ENCODE measurements at places on chromosomes 2 and 18. TPM values are rescaled to one million over a fixed set of nuclear protein-coding genes. Genes with fewer than 3 reads are reported as not detected.

GRCh38 chr18:37567061-37567993 is 1.7 kb upstream of the CELF4 start:
- no peak overlapping the region for H3K27ac ChIP-seq
- no peaks in the 10 kb centered on the region for H3K36me3 ChIP-seq
- no peak for DNase-seq
- peaks cover 4% of the 10 kb centered on the region for H3K4me1 ChIP-seq

DNA sequence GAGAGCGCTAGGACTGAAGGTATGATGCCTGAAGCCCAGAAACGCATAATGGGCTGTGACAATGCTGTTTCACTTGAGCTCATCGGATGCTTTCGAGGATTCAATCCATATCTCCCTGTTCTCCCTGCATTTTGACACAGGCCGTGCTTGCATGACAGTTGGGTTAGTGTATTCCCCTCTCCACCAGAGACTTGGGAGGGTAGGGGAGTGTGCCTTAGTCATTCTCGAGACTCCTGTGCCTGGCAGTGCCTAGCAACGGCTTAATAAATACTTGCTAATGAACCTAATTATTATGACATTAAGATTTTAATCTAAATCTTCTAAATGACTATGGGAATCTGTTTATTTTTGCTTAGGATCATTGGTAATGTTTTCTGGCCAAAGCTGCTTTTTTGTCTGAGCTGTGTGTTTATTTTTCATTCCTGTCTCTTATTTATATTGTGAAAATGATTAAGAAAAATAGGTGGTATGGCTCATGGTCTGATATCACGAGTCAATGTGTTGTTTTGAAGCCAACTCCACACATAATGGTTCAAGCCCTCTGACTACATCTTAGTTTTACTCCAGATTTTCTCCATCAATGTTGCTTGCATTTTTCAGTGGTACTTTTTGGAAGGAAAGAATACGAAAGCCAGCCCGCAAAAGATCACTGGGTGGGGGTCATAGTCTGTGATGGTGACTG is 61.3 kb downstream of the NEDD4L start:
- no peaks in the 10 kb centered on the region for H3K36me3 ChIP-seq
- H3K27ac ChIP-seq: no peak overlapping the region
- DNase-seq: no peak
- H3K4me1 ChIP-seq: no peaks in the 10 kb centered on the region
- H3K27me3 ChIP-seq: peaks cover 26% of the 10 kb centered on the region

GRCh38 chr2:128012698-128013097 is 15.2 kb downstream of the SAP130 start:
- H3K36me3 ChIP-seq: peaks cover 66% of the 10 kb centered on the region
- H3K4me1 ChIP-seq: no peaks in the 10 kb centered on the region
- no peak overlapping the region for H3K27ac ChIP-seq
- no peak overlapping the region for H3K4me3 ChIP-seq
- DNase-seq: no peak

DNA sequence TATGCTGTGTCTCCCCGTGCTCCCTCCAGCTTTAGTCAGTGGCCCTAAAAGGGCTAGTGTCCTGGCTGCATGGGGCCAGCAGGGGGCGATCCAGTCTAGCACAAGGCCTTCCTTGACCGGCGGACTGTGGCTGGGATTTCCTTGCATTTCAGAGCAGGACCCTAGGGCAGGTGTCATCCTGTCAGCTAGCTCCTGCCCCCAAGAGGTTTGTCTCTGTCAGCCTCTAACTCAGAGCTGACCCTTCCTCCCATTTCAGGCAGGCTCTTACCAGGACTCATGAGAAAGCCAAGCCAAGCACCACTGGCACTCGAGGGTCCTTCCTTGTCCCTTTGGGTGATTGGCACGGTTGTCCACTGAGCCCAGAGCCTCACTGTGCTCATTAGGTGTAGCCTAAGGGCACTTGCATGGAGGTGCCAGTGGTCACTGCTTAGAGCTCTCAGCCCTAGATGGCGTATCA is 140.3 kb downstream of the RPIA start:
- DNase-seq: peak; percentile 66
- no peaks in the 10 kb centered on the region for H3K36me3 ChIP-seq
- H3K4me3 ChIP-seq: no peak overlapping the region
- H3K27me3 ChIP-seq: peaks cover 7% of the 10 kb centered on the region
- no peak overlapping the region for H3K27ac ChIP-seq

DNA sequence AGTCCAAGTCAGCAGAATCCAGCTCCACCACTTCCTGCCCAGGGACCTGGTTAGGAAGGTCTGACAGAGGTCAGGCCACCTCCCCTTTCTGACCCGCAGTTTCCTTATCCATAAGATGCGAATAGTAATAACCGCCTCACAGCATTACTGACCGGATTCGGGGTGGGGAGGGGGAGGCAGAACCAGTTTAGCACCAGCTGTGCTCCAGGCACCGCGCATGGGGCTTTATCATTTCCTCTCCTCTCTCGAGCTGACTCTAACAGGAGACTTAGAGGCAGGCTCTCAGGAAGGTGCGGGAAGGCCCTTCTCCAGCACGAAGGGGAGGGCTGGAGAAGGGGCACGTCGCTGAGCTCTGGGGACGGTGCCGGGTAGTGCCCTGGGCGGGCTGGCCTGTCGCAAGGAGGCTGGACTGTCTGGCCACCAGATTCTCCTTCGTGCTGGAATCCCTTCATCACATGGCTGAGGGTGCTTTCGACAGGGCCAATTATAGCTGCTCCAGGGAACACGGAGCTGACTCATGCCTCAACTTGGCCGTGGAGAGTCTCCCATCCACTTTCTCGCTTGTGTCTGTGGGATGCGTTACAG is 5.7 kb downstream of the EHD3 start:
- no peak for DNase-seq
- no peak overlapping the region for H3K4me3 ChIP-seq
- H3K36me3 ChIP-seq: no peaks in the 10 kb centered on the region
- H3K27ac ChIP-seq: no peak overlapping the region
- H3K27me3 ChIP-seq: no peaks in the 10 kb centered on the region

- no peaks in the 10 kb centered on the region for H3K27me3 ChIP-seq
- no peak for DNase-seq
- peaks cover 47% of the 10 kb centered on the region for H3K4me1 ChIP-seq
Observed at GRCh38 chr2:190972846-190973245, 41.1 kb downstream of the STAT1 start.

GRCh38 chr2:84231478-84231877 is 227.6 kb downstream of the SUCLG1 start:
- no peaks in the 10 kb centered on the region for H3K4me1 ChIP-seq
- H3K36me3 ChIP-seq: no peaks in the 10 kb centered on the region
- no peak overlapping the region for H3K27ac ChIP-seq
- H3K27me3 ChIP-seq: peaks cover 2% of the 10 kb centered on the region

DNA sequence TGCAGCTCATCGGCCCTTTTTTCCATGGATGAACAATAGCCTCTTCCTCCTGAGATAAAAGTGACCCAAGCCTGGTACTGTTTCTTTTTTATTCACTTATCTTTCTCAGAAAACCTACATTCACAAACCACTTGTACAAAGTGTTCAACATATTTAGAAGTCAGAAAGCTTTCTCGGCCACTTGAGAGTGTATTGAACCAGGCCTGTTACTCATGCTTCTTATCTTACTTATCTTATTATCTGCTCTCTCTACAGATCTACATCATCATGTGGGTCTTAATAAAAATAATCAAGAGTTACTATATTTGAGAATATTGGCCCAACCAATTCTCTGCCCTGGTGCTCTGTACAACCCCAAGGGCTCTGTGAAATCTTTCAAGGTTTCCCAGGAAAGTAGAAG is 242.1 kb downstream of the MREG start:
- H3K27me3 ChIP-seq: peaks cover 14% of the 10 kb centered on the region
- no peaks in the 10 kb centered on the region for H3K36me3 ChIP-seq
- no peak overlapping the region for H3K4me3 ChIP-seq
- no peaks in the 10 kb centered on the region for H3K4me1 ChIP-seq

The REG1B gene
- not detected for total RNA-seq

DNA sequence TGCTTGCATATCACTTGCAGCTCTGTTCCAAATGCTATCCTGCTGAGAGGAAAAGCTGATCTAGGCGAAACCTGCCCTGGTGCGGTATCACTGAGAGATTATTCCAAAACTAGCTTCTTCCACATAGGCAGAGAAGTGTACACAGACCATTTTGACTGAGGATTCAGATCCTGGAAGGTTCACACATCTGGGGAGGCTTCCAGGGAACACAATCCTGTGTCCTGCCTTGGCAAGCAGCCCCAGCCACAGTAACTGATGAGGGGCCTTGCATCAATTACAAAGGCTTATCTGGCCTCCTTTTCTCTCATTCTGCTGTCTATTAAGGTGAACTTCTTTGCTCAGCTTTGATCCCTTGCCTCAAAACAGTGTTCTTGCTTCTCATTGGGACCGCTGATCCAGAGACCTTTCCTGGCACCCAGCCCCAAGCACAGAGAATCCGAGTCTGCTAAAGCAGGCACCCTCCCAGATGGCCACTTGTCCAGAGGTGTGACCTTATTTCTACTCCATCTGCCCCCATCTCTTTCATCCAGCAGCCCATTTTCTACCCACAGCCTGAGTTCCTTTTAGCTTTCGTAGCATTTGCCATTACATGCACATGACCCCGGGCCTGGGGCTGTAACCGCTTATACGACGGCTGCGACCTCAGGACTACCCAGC is 52.3 kb upstream of the ZFP36L2 start:
- no peak overlapping the region for H3K27ac ChIP-seq
- no peak for DNase-seq
- no peaks in the 10 kb centered on the region for H3K27me3 ChIP-seq
- peaks cover 34% of the 10 kb centered on the region for H3K36me3 ChIP-seq
- peaks cover 5% of the 10 kb centered on the region for H3K4me1 ChIP-seq

DNA sequence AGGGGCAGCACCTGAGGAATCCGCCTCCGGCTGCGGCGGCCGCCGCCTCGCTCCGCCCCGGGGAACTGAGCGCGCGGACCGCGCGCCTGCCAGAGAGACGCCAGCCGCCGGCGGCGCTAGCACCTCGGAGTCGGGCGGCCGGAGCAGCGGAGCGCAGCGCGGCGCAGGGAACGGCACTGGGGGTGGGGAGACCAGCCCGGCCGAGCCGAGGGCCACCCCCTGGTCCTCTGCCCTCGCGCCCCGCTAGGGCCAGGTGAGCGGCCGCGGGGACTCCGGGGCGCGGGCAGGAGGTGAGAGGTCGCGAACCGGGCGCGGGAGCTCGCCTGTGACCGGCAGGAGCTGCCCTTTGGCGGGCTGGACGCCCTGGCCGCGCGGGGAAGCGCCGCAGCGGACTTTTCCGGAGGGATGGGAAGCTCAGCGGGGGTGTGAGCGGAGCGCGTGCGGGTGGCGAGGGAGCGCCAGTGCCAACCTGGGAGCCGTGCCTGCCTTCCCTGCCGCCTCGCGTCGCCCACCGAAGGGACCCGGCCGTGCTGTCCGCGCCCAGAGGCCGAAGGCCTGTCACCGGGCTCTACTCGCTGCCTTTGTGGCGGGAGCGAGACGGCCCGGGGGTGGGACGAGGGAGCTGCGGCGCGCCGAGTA is at the start of gene GREB1L:
TSS of gene GREB1L (plus strand) at position 92 of the 639 bp plus-strand sequence. CDS start 141,287 bp downstream, outside the sequence.
- DNase-seq: peak; percentile 24
- H3K36me3 ChIP-seq: no peaks in the 10 kb centered on the region
- peaks cover 8% of the 10 kb centered on the region for H3K4me1 ChIP-seq
- no peak within 1 kb of the TSS for H3K4me3 ChIP-seq

GRCh38 chr2:233400961-233401360 is 46.7 kb downstream of the DGKD start:
- no peak for DNase-seq
- H3K36me3 ChIP-seq: peaks cover 44% of the 10 kb centered on the region
- H3K27ac ChIP-seq: peak overlapping the region; percentile 86
- H3K4me3 ChIP-seq: peak overlapping the region; percentile 70
- H3K27me3 ChIP-seq: no peaks in the 10 kb centered on the region

DNA sequence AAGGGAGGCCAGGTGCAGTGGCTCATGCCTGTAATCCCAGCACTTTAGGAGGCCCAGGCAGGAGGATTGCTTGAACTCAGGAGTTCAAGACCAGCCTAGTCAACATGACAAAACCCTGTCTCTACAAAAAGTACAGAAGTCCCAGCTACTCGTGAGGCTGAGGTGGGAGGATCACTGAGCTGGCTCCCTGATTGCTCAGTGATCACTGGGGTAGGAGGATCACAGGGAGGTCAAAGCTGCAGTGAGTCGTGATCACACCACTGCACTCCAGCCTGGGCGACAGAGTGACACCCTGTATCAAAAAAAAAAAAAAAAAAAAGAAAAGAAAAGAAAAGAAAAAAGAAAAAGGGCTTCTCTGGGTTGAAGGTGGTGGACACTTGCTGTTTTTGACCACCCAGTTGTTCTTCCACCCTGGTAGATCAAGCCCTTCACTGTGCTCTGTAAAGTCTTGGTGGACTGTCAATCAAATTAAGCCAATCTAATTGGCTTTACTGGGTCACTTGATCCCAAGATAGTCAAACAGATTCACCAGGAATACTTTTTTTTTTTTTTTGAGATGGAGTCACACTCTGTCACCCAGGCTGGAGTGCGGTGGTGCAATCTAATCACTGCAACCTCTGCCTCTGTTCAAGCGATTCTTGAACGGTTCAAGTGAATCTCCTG is 191.6 kb downstream of the AGPS start:
- peaks cover 2% of the 10 kb centered on the region for H3K27me3 ChIP-seq
- H3K36me3 ChIP-seq: no peaks in the 10 kb centered on the region
- H3K27ac ChIP-seq: no peak overlapping the region
- no peaks in the 10 kb centered on the region for H3K4me1 ChIP-seq
- DNase-seq: no peak
- no peak overlapping the region for H3K4me3 ChIP-seq

DNA sequence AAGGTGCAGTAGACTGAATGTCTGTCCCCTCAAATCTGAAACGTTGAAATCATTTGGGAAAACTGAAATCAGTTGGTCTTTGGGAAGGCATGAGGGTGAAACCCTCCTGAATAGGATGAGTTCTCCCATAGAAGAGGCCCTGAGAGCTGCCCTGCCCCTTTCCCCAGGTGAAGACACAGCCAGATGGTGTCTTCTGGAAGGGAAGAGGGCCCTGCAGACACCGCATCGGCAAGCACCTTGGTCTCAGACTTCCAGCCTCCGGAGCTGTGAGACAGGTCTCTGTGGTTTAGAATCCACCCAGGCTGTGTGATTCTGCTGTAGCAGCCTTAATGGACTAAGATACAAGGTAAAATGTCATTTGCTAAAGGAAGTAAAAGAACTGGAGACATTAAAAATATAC is 42.1 kb upstream of the SNTG2 start:
- H3K27me3 ChIP-seq: no peaks in the 10 kb centered on the region
- DNase-seq: no peak
- H3K27ac ChIP-seq: no peak overlapping the region
- no peak overlapping the region for H3K4me3 ChIP-seq
- H3K36me3 ChIP-seq: peaks cover 2% of the 10 kb centered on the region
- peaks cover 4% of the 10 kb centered on the region for H3K4me1 ChIP-seq

The EML6 gene
- 0.78 TPM for total RNA-seq

- no peak overlapping the region for H3K27ac ChIP-seq
- no peak overlapping the region for H3K4me3 ChIP-seq
- peaks cover 40% of the 10 kb centered on the region for H3K27me3 ChIP-seq
- H3K36me3 ChIP-seq: no peaks in the 10 kb centered on the region
- no peak for DNase-seq
Observed at GRCh38 chr18:50166901-50167300, 28.0 kb downstream of the MYO5B start.

DNA sequence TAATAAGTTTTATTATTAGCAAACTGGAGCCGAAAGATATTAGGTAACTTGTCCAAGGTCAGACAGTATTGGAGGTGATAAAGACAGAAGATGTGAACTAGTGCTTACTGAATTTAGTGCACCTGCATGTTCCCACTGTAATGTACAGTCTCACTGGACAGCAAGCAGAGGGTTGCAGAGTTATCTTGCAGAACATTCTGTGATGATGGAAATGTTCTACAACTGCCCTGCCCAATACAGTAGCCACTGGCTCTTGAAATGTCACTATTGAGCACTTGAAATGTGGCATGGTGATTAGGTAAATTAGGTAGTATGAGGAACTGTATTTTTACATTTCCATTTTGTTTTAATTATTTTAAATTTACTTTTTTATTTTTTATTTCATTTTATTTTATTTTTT is 356.6 kb downstream of the EPHA4 start:
- no peaks in the 10 kb centered on the region for H3K36me3 ChIP-seq
- H3K4me3 ChIP-seq: no peak overlapping the region
- no peak for DNase-seq
- H3K4me1 ChIP-seq: no peaks in the 10 kb centered on the region
